ENCODE measurements at places on chromosomes 4 and X.

DNA sequence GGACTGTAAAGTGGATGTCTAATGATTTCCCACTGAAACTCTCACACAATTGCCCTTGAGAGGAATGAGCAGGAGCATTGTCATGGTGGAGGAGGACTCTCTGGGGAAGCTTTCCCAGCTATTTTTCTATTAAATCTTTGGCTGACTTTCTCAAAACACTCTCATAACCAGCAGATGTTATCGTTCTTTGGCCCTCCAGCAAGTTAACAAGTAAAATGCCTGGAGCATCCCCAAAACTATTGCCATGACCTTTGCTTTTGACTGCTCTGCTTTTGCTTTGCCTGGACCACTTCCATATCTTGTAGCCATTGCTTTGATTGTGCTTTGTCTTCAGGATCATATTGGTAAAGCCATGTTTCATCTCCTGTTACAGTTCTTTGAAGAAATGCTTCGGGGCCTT is 120.2 kb upstream of the PDE5A start:
- DNase-seq: no peak

GRCh38 chrX:148049441-148049840 is 68.3 kb downstream of the FMR1NB start:
- DNase-seq: no peak

- DNase-seq: no peak
These were observed 268.8 kb downstream of the BCOR start for GRCh38 chrX:39828971-39829370.

- no peak for DNase-seq
These were observed 27.7 kb downstream of the METTL14 start for GRCh38 chr4:118712872-118713271.

- DNase-seq: no peak
These were observed at the start of gene MAGEB6B for GRCh38 chrX:26160301-26160700. Gene MAGEB6B, plus strand, starts transcription at chrX:26160601. Its CDS starts 0 bp downstream, at chrX:26160601.

GRCh38 chrX:13693341-13693961 is 4.5 kb downstream of the RAB9A start:
- DNase-seq: no peak

GRCh38 chrX:19747652-19748610 is 139.5 kb downstream of the SH3KBP1 start:
- no peak for DNase-seq

- DNase-seq: no peak
These were observed 39.4 kb upstream of the PHOX2B start for GRCh38 chr4:41787931-41788330.

GRCh38 chr4:89509708-89510281 is 202.2 kb upstream of the GPRIN3 start:
- DNase-seq: no peak

DNA sequence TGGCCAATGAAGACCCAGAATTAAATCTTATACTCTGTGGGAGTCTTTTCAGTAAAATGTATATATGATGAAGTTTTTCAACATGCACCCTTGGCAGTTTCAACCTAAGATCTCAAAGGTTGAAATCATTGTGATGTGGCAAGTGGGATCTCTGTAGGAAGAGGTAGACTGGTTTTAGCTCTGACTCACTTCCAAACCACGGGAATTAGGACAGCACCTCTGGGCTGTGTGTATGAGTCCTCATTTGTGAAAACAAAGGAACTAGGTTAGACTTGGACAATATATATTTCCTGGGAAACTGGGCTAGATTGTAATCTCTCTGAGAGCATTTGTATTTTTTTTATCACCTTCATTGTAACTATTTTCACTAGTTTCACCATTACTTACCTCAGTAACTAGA is 333.0 kb downstream of the ADGRL3 start:
- no peak for DNase-seq

DNA sequence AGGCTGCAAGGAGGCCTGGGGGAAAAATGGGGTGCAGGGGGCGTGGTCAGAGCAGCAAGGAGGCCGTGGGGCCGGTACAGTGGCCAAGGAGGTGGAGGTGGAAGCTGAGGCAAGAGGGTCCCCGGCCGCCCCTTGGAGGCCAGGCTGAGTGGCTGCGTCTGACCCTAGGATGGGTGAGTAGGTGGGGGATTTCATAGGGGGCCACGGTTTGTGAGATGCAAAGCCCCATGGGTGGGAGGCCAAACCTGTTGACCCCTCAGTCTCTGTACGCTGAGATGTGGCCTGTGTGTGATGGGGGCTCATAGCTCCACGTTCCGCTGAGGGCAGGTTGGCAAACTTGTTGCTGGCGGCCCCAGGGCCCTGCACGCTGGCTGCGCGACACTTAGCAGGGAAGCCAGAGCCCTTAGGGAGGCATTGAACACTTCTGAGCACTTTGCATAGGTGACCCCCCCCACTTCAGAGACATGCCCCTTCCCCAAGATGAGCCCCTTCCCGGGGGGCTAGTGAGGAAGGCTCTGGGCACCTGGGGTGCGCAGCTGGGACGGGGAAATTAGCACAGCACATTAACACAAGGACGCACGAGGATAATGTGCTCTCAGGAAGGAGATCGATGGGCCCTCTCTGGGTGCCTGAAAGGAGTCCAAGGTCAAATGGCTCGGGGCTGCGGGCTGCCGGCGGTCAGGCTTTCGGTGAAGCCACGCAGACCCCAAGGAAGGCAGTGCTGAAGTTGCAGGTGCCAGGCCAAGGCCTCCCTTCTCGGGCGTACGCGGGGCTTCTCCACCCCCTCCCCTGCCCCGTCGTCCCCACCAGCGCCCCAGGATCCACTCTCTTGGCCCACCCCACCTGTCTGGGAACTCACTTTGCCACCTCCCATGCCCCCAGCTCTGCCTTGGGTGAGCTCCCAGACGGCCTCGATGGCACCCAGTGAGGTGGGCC is 107.4 kb downstream of the HMX1 start:
- no peak for DNase-seq

- no peak for DNase-seq
These were observed 380 bp downstream of the SLC34A2 start for GRCh38 chr4:25656031-25656430.

DNA sequence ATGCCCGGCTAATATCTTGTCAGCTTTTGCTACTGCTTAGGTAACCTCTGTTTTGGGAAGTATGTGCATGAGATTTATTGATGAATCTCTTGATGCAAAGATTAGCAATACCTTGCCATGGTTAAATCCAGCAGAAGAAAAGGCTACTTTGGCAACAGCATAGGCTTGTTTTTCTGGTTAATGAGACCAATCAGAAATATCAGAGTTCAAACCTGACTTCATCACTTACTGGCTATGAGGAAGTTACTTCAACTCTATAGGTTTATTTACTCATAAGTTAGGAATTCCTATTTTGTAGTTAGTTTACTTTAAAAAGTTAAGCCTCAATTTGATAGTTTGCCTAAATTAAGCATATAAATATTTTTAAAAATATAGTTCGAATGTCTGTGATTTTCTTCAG is 93.1 kb downstream of the PDLIM5 start:
- DNase-seq: no peak

GRCh38 chr4:107419052-107419451 is 301.0 kb downstream of the PAPSS1 start:
- no peak for DNase-seq

DNA sequence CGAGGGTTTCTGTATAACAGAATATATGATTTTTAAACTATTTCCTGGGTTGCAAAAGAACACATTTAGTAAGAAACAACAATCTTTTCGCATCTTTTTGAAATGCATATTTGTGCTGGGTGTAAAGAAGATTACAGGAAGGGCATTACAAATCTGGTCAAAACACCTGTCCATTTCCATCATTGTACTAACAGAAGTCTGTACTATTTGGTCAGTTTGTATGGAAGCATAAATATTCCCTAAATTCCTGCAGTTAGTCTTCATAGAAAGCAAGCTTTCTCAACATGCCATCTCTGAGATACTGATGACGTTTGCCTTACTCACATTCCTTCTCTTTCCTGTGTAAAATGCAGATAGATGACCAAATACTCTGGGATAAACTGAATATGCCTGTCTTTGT is 203.3 kb downstream of the NWD2 start:
- DNase-seq: no peak

DNA sequence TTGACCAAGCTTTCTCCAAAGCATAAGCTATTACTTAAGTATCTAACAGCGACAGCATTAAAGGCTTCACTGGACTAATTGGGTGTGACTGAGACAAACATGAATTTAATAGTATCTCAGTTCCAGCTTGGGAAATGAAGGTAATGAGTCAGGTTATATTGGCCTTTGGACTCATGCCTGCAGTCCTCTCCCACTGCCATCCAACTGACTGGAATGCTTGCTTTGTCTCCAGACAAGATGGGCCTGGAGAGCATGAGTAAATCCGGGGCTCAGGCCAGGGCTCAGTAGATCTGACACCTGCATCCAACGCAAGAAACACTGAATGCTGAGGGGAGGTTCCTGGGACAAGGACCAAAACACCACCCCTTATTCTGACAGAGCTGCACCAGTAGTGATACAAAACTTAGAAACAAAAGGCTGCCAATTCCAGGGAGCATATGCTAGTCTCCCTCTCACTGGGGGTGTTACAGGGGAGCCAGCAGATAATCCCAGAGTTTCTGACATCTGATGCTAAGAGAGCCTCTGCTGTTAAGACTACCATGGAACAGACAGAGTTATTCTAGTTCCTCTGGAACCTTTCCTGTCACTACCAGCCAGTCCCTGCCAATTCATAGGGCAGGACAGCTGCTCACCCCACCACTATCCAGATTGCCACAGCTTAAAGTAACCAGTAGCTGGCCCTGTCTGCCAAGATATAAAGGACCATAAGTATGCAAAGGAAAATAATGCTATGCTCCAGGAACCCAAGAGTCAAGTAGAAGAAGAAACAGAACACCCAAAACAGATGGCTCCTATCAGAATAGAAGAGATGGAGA is 293.8 kb downstream of the IQCM start:
- DNase-seq: no peak

- no peak for DNase-seq
These were observed 101.9 kb downstream of the QRFPR start for GRCh38 chr4:121278811-121279368.

DNA sequence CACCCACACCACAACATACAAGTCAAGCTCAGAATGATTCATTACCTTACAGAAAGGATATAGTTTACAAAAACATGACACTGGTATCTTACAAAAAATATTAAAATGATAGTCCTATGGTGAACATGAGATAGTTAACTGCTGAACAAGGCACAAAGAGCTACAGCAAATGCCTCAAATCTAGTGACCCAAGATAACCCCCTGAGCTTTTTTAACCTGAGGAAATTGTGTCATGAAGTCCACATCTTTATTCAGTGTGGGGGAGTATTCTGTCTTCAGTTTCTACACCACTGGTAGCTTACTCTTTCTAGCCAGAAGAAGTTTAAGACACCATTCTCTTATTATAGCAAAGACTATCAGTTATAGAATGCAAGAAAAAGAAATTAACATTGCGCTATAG is 218.7 kb downstream of the MAPK10 start:
- no peak for DNase-seq

- DNase-seq: no peak
These were observed 11.2 kb downstream of the FAM9C start for GRCh38 chrX:13033193-13033592.

GRCh38 chr4:138327338-138327737 is 85.2 kb upstream of the SLC7A11 start:
- DNase-seq: no peak

DNA sequence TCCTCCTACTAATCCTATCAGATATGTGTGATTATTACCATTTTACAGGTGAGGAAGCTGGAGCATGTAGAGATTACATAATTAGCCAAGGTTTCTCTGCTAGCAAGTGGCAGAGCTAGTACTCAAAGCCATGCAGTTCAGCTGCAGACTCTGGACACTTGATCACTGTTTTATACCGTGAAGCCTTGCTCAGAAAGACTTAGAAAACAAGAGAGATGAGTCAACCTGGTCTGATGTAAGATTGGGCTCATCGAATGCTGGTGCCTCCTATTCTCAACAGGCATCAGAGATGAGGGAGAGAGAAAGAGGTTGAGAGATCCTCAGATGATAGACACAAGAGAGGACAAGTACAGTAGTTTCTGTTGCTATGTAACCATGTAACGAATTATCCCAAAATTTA is 19.0 kb upstream of the PDE5A start:
- DNase-seq: no peak

DNA sequence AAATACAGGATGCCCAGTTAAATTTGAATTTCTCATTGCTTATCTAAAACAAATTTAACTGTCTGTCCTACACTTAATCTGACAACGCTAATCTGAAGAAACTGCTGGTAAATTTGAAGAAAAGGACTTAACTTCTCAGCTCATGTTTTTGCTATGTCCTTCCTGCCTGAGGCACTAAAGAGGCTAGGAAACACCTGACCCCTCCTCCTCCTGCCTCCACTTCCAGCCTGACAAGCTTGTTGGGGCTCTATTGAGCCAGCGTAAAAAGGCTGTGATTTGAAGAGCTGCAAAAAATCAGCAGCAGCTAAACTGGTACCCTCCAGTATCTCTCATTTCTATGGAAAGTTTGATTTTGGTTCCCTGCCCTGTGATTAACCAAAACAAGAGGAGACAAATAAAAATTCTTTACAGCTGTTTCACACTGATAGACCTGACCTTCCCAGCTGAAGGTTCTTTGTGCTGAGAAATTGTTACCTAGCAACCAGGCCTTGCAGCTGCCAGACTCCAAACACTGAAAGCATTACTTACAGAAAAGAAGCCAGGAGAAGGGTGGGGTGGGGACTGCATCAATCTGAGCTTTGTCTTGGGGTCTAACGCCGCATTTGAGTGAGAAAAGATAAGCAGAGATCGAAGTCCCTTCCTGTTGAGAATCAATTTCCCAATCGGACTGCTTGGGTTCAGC is 35.0 kb downstream of the DCX start:
- peak; percentile 45 for DNase-seq

DNA sequence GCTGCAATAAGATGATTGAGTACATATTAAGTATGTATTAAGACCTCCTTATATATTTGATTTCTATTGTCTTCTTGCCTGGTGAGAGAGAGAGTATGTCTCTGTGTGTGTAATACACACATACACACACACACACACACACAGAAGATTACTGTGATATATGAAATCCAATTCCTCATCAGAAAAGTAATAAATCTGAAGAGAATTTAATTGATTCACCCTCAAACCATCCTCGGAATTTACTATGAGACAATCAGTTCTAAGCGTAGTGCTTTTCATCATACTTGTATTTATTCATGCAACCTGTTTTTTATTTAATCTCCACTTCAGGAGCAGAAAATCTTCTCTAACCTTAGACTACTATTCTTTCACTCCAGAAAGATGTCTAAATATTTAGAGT is 62.3 kb upstream of the TLL1 start:
- no peak for DNase-seq

GRCh38 chrX:96929036-96929435 is 45.3 kb downstream of the RPA4 start:
- no peak for DNase-seq
